ENCODE measurements at places on chromosomes 5 and 9.

DNA sequence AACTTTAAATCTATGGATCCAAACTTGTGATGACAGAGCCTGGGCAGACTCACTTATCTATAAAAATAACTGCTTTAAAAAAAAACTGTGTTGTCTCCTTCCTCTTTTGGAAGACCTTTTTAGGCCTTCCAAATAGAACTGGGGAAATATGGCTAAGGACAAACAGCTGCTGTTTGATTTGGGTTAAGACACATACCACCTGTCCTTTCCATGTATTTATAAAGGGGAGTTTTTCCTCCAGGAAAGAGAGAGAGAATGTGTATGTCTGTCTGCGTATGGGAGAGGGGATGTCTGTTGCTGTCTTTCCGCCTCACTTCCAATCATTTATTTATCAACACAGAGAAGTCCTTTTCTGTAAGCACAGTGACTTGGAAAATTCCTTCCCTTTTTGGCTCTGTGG is 2.8 kb downstream of the ARHGEF37 start:
- no peak for DNase-seq

DNA sequence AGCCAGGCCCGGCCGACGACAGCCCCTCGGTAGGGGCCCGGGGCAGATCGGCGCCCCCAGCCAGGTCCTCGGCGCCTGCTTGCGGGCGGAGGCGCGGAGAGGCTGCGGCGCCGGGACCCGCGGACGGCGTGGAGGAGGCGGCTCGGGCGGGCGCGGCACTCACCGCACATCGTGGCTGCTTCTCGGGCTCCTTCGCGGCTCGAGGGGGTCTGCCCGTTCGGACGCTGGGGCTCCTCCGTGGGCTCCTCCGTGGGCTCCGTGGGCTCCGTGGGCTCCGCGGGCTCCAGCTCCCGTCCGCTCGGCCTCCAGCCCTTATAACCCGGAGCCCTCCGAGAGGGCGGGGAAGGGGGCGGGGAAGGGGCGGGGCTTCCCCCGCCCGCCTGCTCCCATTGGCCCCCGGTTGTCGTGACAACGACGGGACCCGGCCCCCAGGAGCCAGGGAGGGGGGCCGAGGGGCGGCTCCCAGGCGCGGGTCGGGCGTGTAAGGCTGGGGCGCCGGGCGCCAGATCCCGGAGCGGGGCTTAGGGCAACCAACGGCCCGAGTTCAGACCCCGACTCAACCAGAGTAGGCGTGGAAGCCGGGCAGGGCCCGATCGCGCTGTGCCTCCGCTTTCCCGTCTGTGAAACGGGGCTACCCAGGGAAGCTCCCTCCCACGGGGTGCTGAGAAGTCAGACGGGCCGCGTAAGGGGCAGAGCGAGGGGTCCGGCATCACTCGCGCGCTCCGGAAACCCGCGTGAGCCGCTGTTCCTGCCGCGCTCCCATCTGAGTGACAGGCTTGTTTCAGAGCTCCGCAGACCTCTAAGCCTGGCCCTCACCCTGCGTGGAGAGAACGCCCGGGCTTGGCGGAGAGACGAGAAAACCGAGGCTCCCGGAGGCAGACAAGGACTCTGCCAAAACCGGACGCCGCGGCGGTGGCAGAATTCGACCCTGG is at the start of gene GFPT2:
TSS of gene GFPT2 (minus strand) at position 289 of the 932 bp plus-strand sequence. CDS start at position 170, 119 bp downstream.
- peak; percentile 87 for DNase-seq

GRCh38 chr5:106755789-106756188 is 914.9 kb downstream of the EFNA5 start:
- no peak for DNase-seq

- DNase-seq = no peak
These were observed 90.6 kb downstream of the RALGPS1 start for GRCh38 chr9:127004946-127005769.

DNA sequence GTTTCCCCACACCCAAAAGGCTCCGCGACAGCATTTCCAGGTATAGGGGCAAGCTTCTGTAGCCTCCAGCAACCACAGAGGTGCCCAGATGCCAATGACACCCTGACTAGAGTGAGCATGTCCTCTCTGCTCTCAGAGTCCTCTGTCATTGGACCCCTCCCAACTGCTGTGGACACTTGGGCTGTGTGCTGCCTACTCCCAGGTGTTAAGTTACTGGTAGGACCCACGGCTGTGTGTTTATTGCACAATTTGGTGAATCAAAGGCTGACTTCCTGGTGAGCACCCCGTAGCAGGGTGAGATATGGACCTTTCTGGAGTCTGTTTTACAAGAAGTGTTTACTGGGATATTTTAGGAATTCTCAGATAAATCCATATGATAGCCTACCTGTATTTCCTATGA is 36.0 kb downstream of the SH3GL2 start:
- no peak for DNase-seq

DNA sequence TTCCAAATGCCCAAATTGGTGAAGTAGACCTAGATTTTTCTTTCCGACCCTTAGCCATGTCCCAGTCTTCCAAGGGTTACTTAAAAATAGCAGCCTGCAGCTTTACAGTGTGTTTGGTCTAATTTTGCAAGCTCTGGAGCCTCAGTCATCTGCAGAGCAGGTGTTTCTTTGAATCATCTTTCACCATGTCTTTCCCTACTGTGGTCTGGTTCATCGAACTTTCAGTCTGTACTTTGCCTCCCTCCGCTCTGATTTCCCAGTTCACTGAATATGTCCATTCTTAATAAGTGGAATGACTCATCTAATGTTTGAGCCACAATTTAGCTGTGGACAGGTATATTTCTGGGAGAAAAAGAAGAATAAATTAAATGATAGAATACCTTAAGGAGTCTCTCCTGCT is 1060.7 kb downstream of the EFNA5 start:
- DNase-seq = no peak

GRCh38 chr5:56585999-56586691 is 229.2 kb upstream of the MAP3K1 start:
- peak; percentile 61 for DNase-seq

- DNase-seq = no peak
These were observed 152.5 kb upstream of the GHR start for GRCh38 chr5:42270771-42271170.

DNA sequence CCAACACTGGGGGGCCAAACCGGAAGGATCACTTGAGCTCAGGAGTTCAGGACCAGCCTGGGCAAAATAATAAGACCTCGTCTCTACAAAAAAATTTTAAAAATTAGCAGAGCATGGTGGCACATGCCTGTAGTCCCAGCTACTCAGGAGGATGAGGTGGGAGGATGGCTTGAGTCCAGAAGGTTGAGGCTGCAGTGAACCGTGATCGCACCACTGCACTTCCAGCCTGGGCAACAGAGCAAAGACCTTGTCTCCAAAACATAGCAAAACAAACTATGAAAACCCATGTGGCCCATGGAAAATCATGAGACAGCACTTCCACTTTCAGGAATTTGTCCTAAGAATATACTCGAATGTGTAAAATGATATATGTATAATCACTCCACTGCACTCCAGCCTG is 6.1 kb downstream of the SETX start:
- no peak for DNase-seq

- DNase-seq = no peak
These were observed 13.3 kb upstream of the NKD2 start for GRCh38 chr5:995318-995717.

DNA sequence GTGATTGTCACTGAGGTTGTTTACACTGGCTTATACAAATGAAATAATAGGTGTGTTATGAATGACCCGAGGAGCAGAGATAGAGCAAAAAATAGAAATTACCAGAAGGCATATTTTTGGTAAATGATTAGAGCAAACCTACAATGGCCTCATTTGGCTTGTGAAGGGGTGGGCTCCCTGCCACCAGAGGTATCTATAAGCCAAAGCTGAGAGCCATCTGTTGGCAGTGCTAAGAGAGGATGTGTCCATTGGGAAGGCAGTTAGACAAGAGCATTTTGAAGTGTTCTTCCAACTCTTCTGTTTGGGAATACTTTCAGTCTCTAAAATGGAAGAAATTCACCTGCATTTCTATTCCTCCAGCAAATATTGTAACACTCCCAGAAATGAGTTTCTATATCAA is 10.6 kb downstream of the NIPAL4 start:
- DNase-seq = no peak

DNA sequence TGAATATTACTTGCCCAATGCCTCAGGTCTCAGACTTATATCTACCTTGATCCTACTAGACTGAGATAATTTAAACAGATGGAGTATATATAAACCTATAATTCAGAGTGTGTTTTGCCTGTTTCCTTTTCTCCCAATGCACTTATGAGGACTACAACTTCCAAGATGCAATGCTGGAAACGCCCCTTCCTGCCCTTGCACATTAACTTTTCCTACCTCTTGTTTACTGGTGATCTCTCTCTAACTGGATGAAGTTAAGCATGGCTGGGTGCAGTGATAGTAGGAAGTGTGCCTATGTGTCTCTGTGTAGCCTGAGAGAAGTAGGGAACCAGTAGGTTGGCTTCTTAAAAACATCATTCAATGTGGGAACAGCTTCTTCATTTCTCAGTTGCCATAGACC is 115.2 kb downstream of the SVEP1 start:
- DNase-seq = no peak

DNA sequence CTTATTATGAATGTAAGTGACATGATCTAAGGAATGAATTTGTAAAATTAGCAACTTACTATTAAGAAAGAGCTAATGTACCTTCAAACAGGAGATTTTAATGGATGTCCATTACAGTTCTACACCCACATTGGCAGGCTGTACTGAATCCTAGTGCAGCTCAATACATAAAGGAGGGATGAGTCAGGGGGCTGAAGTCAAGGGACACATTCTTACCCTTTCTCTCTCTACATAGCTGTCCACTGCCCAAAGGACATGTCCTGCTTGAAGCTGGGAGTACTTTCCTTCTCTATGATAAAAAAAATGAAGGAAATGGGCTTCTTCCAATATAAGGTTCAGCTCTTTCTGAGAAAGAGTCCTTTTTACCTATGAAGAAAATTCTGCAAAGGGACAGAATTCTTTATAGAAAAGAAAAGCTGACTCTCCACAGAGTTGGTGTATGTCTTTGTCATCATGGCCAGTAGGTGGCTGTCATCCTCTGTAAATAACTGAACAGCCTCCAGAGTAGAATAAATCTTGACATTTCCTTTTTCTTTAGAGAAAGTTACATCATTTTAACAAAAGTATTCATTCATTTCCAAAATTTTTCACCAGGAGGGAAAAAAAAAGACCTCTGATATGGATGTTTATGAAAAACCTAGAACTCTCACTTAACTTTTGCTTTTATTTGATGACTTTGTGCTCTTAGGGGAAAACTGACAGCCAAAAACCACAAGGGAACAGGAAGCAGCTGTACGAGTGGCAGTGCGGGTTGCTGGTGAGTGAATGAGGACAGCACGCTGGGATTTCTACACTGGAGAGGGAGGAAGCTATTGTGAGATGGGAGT is 13.1 kb upstream of the IFNA14 start:
- DNase-seq = peak; percentile 29

GRCh38 chr5:6941631-6942030 is 228.4 kb downstream of the TENT4A start:
- no peak for DNase-seq

DNA sequence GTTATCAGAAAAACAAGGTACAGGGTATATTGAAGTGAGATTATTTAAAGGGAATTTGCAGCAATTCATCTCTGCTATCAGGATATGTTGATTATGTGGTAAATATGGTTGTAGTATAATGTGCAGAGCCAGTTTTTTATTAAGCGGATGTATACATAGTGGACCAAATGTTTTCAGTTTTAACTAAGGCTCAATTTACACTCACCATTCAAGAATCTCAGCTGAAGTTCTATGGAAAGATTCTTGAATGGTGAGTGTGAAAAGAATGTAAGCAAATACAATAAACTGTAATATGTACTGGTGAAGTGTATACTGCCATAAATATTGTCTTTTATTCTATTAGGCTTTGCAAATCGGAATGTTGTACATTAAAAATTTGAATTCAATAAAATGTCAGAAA is 895.9 kb upstream of the CDH10 start:
- no peak for DNase-seq

DNA sequence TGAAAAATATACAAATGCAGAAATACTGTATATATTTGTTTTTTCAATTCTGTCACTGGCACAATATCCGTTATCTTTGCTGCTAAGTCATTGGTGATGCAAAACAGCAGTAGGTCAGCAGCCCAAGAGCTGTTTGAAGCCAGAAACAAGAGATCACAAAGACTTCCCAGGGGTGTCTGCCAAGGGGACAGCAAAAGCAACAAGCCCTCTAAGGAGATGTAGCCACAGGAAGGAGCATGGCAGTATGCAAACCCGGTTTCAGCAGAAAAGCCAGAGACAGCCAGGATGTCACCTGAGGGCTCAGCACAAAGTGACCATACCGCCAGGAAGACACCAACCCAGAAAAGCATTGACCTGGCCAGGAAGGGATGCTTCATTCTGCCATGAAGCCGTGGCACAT is 241.5 kb downstream of the ARRDC3 start:
- no peak for DNase-seq

DNA sequence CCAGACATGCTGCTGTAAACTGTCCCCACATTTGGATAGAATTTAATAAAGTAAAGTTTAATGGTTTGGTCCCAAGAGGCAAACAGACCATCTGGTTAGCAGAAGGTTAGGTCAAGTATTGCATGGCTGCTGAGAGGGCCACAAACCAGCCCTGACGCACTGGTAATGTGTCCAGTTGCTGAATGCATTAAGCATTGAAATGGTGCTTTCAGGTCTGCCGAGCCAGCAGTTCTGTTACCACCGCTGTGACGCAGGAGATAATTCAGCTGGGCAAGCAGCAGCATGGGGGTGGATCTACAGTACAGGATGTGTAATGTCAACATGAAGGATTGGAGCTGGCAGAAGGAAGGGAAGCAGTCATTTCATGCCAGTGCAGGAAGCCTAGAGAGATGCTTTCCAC is 16.0 kb downstream of the ZNF462 start:
- no peak for DNase-seq

DNA sequence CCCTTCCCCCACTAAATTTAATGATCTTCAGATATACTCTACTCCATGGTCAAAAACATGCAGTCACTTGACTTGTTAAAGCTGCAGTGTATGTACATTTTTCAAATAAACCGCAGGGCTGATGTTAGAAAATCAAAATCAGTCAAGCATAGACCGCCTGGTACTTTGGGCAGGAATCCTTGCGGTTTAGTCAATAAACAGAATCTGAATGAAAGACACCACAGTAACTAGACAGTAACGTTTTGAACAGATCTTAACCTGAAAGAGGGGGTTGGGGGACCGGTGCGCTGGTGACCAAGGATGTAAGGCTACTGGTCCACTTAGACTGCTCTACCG is 188.8 kb downstream of the BNC2 start:
- no peak for DNase-seq

DNA sequence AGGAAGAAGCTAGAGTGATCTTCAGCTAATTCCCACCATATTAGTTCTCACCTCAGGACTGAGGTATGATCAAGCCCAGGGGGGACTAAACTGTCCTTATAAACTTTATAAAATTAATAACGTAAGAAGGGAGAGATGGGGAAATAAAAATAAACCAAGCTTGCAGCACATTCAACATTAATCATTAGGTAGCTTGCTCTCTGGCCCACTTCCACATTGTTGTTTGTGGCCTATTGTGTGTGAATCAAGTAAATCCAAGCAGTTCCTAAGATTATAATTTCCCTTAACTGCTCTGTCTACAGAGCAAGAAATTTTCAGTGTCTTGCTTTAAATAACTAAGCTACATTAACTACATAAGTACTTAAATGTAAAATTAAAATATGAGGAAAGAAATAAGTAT is 131.3 kb upstream of the ABCA1 start:
- no peak for DNase-seq

- DNase-seq = no peak
These were observed 45.6 kb upstream of the LCP2 start for GRCh38 chr5:170343177-170343576.

GRCh38 chr5:112411903-112412302 is 7.2 kb downstream of the EPB41L4A start:
- DNase-seq = no peak
